RPMI8226 (cell line): ENCODE measurements at places on chromosomes 6 and 20.

- DNase-seq, result no peak
Observed at GRCh38 chr6:94988701-94989100, 588.6 kb upstream of the MANEA start.

- no peak for DNase-seq
Observed at GRCh38 chr6:102038964-102039363, 645.5 kb downstream of the GRIK2 start.

- DNase-seq, result peak; percentile 67
Observed at GRCh38 chr6:27669624-27670301, 196.9 kb upstream of the ZNF184 start.

DNA sequence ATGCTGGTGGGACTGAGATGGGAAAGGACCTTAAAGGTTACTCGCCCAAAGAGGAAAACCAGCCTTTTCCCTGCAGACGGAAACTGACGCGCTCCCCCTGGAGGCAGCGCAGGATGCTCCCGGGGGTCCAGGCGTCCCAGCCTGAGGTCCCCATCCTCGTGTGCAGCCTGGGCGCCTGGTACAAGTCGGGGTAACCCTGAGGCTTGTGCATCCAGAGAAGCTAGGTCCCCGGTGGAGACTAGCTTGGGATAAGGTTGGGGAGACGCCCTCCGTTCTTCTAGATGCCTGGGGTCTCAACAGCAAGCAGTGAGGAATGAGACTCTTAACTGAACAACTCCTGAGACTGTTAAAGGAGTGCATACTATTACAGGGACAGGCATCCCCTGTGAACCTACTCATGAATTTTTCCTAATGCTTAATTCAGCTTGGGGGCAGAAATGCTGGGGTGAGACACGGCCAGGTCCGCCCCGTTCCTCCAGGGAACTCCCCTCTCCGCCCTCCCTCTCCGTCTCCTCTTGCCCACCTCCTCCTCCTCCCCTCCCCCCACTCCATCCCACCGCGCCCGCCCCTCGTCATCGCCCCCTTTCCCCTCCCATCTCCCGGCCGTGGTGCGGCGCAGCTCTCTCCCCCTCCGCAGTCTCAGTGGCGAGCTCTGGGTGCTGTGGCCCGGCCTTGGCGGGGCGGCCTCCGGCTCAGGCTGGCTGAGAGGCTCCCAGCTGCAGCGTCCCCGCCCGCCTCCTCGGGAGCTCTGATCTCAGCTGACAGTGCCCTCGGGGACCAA is at the start of gene PRSS35:
Gene PRSS35 (plus strand): TSS at position 634 of the 781 bp plus-strand sequence. CDS start 10,908 bp downstream, outside the sequence.
- peak; percentile 46 for DNase-seq

- no peak for DNase-seq
Observed at GRCh38 chr20:3706774-3707507, 5.5 kb downstream of the SIGLEC1 start.

DNA sequence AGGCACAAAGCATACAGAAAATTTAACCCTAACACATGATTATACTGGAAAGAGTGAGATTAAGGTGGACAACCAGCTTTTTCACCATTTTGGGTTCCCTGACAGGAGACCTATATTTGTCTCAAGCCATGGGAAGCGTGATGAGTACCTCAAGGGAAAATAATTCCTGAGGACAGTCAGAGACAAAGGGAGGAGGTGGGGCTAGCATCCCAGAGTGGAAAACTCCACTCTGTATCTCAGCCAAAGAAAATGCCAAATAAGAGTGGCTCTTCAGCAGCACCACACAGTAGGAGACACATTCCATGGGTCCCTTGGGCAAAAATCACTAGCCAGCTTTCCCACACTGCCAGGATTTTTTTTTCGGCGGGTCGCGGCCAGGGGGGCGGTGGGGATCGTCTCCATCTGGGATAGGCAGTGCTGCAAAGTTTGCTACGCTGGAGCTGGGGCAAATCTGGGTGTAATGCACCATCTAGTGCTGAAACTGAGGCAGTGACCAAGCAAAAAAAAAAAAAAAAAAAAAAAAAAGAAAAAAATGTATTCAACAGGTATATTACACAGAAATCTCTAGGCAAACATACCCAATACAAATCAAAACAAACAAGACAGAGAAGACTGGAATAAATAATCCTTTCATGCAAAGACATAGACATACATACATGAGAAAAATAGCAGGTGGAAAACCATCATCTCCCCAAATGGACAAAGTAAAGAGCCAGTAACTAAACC is 77.3 kb upstream of the SLC35F1 start:
- DNase-seq, result peak; percentile 3

- DNase-seq, result no peak
Observed at GRCh38 chr6:108002365-108003221, 44.6 kb upstream of the SEC63 start.

DNA sequence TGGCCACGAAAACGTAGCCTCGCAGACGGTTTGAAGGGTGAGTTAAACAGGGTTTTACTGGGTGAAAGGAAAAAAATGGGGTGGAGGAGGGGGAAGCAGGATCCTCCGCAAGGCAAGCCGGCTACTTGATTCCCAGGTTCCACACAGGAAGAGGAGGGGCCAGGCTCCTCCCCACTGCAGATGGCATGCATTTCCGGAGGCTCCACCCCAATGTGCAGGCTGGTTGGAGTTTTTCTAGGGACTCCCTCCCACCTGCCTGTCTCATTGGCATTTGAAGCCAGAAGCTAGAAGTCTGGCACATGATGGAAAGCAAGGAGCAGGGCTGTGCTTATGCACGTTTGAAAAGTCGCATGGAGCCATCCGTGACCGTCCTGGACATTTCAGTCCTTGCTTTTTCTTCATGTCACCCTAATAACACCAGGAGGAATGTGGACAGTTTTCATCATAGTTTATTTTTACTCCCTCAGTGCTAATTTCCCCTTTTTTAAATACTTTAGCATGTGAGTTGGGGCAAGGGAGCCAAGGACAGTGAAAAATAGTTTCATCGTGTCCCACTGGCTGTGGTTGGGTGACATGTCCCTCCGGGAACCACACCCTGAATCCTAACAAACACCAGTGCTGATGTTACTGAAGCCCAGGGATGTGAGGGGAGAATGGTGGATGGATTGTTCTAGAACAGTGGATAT is 100.1 kb upstream of the INSM1 start:
- no peak for DNase-seq

DNA sequence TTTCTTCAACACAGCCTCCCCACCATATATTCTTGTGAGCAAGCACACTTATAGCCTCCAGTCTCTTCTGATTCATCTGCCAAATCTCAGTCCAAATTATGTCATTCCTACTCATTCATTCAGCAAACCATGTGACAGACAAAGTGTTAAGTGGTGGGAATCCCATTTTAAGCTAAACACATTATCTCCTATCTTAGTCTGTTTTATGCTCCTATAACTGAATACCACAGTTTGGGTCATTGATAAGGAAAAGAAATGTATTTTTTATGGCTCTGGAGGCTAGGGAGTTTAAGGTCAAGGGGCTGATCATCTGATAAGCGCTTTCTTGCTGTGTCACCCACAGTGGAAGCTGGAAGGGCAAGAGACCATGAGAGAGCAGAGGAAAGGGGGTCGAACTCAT is 23.9 kb upstream of the SMIM13 start:
- no peak for DNase-seq

DNA sequence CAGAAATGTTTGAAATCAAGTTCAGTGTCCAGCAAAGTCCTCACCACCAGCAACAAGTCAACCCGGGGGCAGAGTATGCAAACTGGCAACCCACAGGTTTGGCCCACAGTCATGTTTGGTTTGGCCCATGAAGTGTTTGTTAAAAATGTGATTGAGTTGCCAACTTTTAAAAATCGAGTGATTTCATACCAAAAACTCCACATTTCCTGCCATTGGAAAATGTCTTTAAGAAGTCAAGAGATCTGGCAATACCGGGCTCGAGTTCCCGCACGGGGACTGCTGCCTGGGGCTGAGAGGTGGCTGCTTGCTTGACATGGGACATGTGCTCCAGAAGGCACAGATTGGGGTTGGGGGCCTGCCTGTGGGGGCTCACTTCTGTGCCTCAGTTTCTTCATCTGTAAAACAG is 36.1 kb downstream of the PREX1 start:
- no peak for DNase-seq

GRCh38 chr6:44342489-44342888 is at the start of gene SPATS1:
Gene SPATS1, plus strand, starts transcription at chr6:44342650. Its CDS starts 446 bp downstream, at chr6:44343096.
- peak; percentile 15 for DNase-seq

- peak; percentile 60 for DNase-seq
Observed at GRCh38 chr20:10673176-10673841, 490 bp downstream of the JAG1 start.

DNA sequence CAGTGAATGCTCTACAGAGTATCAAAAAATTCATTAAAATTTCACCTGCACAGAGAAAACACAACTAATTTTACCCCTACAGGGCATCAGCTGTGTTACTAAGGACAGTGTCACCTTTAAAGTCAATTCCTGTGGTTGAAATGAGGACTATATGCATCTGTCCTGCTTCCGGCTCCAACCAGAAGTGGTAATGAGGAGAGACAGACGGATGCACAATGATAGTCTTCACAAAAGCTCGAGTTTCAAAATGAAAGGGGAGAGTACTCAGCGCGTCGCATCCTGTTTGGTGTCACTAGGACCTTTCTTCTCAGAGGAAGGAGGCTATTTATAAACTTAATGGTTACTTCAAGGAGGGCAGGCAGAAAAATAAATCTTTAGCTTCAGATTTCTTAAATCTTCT is 86.5 kb downstream of the LYRM4 start:
- no peak for DNase-seq

GRCh38 chr20:57811374-57812020 is 101.7 kb upstream of the PMEPA1 start:
- DNase-seq, result no peak

- no peak for DNase-seq
Observed at GRCh38 chr20:60752741-60753420, 499.2 kb upstream of the CDH4 start.

DNA sequence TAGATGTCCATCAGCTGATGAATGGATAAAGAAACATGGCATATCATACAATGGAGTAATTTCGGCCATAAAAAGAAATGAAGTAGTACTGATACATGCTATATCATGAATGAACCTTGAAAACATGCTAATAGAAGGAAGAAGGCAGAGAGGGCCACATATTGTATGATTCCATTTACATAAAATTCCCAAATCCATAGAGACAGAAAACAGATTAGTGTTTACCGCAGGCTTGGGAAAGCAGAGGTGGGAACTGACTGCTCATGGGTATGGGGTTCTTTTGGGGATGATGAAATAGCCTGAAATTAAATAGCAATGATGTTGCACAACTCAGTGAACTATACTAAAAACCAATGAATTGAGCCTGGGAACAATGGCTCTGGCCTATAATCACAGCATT is 58.3 kb downstream of the SERAC1 start:
- no peak for DNase-seq

GRCh38 chr6:36422714-36423100 is 19.9 kb downstream of the PXT1 start:
- no peak for DNase-seq

DNA sequence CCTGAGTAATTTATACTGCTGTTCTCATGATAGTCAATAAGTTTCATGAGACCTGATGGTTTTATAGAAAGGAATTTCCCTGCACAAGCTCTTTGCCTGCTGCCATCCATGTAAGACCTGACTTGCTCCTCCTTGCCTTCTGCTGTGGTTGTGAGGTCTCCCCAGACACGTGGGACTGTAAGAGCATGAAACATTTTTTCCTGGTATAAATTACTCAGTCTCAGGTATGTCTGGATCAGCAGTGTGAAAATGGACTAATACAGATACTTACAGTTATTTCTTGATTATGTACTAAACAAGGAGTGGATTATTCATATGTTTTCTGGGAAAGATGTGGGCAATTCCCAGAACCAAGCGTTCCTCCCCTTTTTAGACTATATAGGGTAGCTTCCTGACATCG is 1.9 kb upstream of the TRIM38 start:
- DNase-seq, result no peak

DNA sequence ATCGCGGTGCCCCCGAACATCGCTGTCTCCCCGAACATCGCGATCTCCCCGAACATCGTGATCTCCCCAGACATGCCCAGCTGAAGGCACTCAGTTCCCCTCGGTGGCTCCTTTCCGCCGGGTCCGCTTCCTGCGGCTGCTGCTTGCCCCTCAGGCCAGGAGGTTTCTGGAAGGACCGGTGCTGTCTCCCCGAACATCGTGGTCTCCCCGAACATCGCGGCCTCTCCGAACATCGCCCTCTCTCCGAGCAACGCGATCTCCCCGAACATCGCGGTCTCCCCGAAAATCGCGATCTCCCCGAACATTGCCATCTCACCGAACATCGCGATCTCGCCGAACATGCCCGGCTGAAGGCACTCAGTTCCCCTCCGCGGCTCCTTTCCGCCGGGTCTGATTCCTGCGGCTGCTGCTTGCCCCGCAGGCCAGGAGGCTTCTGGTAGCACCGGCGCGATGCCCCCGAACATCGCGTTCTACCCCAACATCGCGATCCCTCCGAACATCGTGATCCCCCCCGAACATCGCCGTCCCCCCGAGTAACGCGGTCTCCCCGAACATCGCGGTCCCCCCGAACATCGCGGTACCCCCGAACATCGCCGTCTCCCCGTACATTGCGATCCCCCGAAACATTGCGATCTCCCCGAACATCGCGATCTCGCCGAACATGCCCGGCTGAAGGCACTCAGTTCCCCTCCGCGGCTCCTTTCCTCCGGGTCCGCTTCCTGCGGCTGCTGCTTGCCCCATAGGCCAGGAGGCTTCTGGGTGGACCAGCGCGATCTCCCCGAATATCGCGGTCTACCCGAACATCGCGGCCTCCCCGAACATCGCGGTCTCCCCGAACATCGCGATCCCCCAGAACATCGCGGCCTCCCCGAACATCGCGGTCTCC is 808 bp downstream of the ULBP1 start:
- no peak for DNase-seq

DNA sequence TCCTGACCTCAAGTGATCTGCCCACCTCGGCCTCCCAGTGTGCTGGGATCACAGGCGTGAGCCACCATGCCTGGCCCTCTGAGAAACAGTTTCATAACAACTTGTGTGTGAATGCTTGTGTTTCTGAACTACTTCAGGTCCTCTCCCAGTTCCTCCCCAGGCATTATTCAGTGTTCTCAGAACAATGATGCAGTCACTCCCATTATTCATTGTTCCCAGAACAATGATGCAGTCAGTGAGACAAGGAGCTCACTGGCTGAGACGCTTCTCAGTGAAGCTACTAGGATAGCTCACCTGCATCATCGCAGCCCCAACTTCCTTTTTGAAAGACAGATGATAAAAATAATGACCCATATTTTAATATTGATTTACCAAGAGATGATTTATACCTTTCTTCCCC is 71.5 kb downstream of the NDUFAF5 start:
- DNase-seq, result no peak

GRCh38 chr6:7086488-7086887 is 21.3 kb upstream of the RREB1 start:
- DNase-seq, result peak; percentile 83

DNA sequence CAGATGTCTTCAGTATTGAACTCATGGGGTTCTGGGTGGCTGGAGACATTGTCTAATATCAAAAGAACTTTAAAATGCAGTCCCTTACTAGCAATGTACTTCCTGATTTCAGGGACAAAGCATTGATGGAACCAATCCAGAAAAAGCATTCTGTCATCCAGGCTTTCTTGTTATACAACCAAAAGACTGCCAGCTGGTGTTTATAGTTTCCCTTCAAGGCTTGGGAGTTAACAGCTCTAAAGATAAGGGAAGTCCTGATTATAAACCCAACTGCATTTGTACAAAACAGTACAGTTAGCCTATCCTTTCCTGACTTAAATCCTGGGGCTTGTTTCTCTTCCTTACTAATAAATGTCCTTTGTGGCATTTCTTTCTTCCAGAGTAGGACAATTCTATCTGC is 160.0 kb downstream of the COL21A1 start:
- DNase-seq, result no peak
